Esophagus squamous epithelium (tissue), 5 donors: ENCODE measurements at places on chromosomes 5 and 9.

GRCh38 chr9:97830884-97831829 is 21.9 kb upstream of the FOXE1 start:
- H3K4me1 ChIP-seq, result peaks cover 11% of the 10 kb centered on the region
- H3K4me3 ChIP-seq, result no peak overlapping the region
- no peak for DNase-seq
- H3K27me3 ChIP-seq, result no peaks in the 10 kb centered on the region

DNA sequence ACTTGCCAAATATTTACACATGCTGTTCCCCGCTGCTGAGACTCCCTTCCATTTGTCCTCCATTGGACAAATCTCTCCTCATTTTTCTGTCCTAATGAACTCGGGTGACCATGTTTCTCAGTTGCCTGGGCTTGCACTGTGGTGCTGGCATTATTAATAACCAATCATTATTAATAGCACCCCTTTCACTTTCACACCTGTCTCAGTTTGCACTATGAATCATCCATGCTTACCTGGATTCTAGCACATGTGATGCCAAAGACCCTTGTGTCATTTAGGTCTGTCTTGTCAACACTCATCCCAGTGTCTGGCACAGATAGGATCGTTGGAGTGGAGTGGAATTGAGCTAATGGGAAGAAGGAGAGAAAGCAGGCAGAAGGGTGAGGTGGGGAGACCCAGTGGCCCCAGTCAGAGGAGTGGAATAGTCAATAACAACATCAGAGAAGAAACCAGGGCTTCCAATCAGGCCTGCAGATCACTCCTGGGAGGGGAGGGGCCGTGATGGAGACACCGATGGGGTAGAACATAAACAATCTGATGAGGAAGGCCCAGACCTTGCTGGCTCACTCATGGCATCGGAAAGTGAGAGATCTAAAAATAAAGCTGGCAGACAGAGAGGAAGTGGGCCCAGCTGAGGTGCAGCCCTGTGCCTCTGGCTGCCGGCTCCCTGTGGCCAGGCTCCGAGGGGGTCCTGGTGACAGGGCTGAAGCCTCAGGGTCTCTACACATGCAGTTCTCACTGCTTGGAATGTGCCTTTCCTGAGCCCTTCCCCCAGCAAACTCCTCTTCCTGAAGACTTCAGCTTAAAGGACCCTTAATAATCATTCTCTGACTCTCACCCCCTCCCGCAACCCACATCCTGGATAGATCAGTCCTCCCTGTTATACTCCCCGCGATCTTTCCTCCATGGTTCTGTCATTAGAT is 33.5 kb upstream of the CRB2 start:
- no peaks in the 10 kb centered on the region for H3K36me3 ChIP-seq
- no peak for DNase-seq
- peaks cover 6% of the 10 kb centered on the region for H3K4me1 ChIP-seq
- peak overlapping the region; percentile 51 for H3K27ac ChIP-seq
- H3K4me3 ChIP-seq, result no peak overlapping the region

DNA sequence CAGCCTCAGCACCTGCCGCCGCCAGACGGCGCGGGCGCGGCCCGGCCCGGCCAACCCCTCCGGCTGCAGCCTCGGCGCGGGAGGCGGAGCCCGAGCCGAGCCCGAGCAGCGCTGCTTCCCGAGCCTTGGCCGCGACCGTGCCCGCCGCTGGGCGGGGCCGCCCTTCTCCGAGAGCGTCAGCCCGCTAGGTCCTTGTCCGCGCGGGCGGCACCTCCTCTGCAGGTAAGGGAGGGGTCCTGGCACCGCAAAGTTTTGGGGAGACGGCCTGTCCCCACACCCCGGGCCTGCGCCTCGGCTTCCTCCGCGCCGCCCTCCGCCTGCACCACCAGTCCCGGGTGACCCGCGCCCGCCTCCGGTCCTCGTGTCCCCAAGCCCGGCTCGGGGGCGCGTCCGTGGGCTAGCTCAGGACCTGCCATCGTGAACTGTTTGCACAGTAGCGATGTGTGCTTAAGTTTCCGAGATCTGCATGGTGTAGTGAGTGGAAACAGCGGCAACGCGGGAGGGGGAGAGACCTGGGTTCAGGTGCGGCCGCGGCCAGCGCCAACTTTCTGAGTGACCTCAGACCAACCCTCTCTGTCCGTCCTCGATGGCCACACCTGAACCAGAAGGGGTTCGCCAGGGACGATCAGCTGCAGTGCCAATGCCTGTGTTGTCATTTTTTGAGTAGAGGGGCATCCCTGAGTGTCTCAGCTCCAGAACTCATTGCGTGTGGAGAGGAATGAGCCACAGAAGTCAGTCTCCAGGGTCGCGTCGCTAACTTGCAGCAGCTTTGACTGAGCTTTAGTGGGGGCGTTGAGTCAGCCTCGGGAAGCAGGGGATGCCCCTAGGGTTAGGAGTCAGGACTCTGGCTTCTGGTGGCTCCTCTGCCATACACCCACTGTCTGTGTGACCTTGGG is at the start of gene FRMPD1:
TSS of gene FRMPD1 (plus strand) at position 82 of the 896 bp plus-strand sequence. CDS start 41,688 bp downstream, outside the sequence.
- peaks cover 19% of the 10 kb centered on the region for H3K4me1 ChIP-seq
- peaks cover 5% of the 10 kb centered on the region for H3K27me3 ChIP-seq
- peak within 1 kb of the TSS; percentile 73 for H3K4me3 ChIP-seq
- DNase-seq, result no peak
- H3K27ac ChIP-seq, result no peak within 1 kb of the TSS

GRCh38 chr5:79020861-79021561 is 35.9 kb upstream of the ARSB start:
- H3K4me1 ChIP-seq, result peaks cover 10% of the 10 kb centered on the region
- H3K36me3 ChIP-seq, result no peaks in the 10 kb centered on the region
- no peak overlapping the region for H3K27ac ChIP-seq
- H3K4me3 ChIP-seq, result peak overlapping the region; percentile 47

DNA sequence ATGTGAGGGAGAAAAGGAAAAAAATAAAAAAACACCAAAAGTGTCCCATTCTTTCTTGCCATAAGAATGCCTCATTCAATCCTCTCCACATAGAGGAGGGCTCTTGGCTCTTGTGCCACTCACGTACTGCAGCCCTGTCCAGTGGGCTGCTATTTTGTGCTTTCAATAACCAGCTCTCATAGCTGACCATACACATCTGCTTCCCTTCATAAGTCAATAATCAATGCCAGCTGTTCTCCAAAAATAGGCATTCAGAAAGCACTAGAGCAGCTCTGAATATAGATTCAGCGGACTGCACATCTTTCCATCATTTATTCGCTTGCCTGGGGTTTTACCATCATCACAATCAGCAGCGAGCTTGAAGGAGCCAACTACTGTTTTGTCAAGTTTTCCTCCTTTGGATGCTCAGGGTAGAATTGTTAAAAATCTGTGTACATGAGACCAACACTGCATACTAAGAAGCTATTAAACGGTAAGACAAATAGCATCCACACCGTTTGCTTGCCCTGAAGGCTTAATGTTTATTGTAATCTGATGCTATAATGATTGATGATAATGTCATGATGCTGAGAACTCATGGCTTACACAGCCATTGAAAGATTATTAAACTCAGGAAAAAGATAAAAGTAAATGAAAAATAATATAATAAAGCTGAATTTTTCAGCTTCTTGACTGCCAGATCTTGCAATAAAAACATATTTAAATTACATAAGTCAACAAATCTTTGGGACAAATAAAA is 80.0 kb downstream of the OXCT1 start:
- H3K4me3 ChIP-seq, result no peak overlapping the region
- H3K36me3 ChIP-seq, result peaks cover 34% of the 10 kb centered on the region
- H3K4me1 ChIP-seq, result peaks cover 2% of the 10 kb centered on the region
- DNase-seq, result no peak
- H3K27me3 ChIP-seq, result no peaks in the 10 kb centered on the region
- no peak overlapping the region for H3K27ac ChIP-seq

GRCh38 chr9:9950813-9951212 is 662.0 kb downstream of the PTPRD start:
- no peaks in the 10 kb centered on the region for H3K36me3 ChIP-seq
- no peak overlapping the region for H3K4me3 ChIP-seq
- no peaks in the 10 kb centered on the region for H3K4me1 ChIP-seq

GRCh38 chr9:92607088-92607487 is 62.8 kb downstream of the IPPK start:
- no peaks in the 10 kb centered on the region for H3K36me3 ChIP-seq
- H3K27ac ChIP-seq, result peak overlapping the region; percentile 81
- no peak for DNase-seq
- H3K4me3 ChIP-seq, result no peak overlapping the region

DNA sequence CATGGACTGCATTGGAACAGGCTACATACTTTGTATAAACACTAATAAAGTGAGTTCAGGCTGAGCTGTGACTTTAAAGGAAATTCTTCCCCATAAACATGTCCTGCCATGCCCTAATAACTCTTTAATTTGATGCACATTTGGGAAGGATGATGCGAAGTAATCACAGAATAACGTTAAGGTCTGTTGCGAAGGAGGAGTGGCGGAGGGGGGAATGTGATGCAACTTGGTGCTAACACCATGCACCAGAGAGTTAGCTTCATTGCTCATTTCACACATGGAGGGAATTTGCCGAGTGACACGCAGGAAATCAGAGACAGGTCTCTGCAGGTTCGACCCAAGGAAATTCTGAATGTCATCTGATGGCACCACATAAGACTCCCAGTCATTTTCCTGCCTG is 32.9 kb downstream of the SLIT3 start:
- H3K27me3 ChIP-seq, result no peaks in the 10 kb centered on the region
- no peak for DNase-seq
- H3K36me3 ChIP-seq, result no peaks in the 10 kb centered on the region
- no peak overlapping the region for H3K27ac ChIP-seq

DNA sequence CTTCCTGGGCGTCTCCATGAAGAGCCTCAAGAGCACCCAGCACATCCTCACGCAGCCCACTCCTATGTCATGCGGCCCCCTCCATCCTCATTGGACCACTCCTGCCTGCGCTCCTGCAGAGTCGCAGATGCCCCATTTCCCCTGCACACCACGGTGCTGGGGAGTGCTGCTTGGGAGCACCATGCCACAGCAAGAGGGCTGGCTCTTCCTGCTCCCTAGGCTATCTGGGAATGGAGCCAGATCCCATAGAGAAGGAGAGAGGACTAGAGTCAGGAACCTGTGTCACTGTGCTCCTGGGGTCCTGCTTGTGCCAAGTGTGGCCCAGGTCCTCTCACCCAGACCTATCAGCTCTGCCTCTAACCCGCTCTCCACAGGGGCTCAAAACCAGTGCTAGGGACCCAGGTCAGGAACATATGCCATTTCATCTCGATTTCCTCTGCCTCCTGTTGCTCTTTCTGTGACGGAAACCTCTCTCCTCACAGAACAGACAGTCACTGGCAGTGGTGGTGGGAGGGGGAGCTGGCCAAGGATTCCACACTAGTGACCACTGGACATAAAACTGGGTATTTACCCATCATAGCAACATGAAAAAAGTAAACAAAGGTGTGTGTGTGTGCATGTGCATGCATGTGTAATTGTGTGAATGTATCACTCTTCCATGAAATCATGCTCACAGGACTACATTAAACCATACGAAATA is 178.4 kb downstream of the TTLL11 start:
- no peaks in the 10 kb centered on the region for H3K36me3 ChIP-seq
- H3K4me1 ChIP-seq, result no peaks in the 10 kb centered on the region
- no peak overlapping the region for H3K27ac ChIP-seq
- no peaks in the 10 kb centered on the region for H3K27me3 ChIP-seq

DNA sequence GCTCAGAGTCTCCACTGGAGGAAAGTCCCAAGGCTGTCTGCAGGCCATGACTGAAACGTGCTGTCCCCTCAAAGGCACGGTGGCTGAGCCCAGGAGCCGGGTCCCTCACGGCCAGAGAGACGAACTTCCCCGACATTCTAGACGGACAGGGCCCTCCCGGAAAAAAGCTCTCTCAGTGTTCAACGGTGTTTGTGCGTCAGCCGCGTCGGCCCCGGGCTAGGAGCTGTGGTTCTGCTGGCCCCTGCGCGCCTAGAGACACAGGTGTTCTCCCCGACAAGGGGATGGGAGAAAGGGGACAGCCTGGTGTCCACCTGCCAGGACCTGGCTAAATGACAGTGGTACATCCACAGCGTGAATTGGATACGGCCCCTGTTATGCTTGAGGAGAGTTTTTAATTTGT is 5.8 kb upstream of the GPSM1 start:
- no peak for DNase-seq
- H3K4me3 ChIP-seq, result no peak overlapping the region
- no peak overlapping the region for H3K27ac ChIP-seq
- H3K36me3 ChIP-seq, result no peaks in the 10 kb centered on the region
- H3K27me3 ChIP-seq, result no peaks in the 10 kb centered on the region

GRCh38 chr9:121598965-121599871 is 52.2 kb upstream of the DAB2IP start:
- no peak for DNase-seq
- peak overlapping the region; percentile 87 for H3K27ac ChIP-seq
- H3K4me3 ChIP-seq, result peak overlapping the region; percentile 67
- H3K4me1 ChIP-seq, result peaks cover 30% of the 10 kb centered on the region

- H3K36me3 ChIP-seq, result no peaks in the 10 kb centered on the region
- H3K4me1 ChIP-seq, result no peaks in the 10 kb centered on the region
- no peak overlapping the region for H3K27ac ChIP-seq
- no peak for DNase-seq
- no peak overlapping the region for H3K4me3 ChIP-seq
Observed at GRCh38 chr5:81435023-81435422, 41.1 kb upstream of the ACOT12 start.

DNA sequence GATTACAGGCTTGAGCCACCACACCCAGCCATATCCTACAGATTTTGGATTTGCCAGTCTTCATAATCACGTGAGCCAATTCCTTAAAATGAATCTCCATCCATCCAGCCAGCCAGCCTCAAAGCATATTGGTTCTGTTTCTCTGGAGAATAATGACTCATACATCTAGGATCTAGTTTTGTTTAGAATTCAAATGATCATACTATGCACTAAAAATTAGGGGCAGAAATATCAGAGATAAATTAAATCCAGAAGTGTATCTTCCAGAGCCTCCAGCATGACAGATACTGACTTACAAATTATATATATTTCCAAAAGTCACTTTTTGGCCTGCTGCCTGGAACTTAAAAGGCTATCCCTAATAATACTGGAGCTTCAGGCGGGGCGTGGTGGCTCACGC is 119.1 kb upstream of the NR5A1 start:
- H3K36me3 ChIP-seq, result no peaks in the 10 kb centered on the region
- H3K4me3 ChIP-seq, result no peak overlapping the region
- no peak overlapping the region for H3K27ac ChIP-seq
- H3K4me1 ChIP-seq, result no peaks in the 10 kb centered on the region
